NCI-H1417 treated with DMSO at 0.1 percent for 48 hours (cell line): ENCODE measurements at places on chromosomes 4 and X.

GRCh38 chr4:22417408-22417807 lies 98.5 kb downstream of the ADGRA3 start:
- DNase-seq = no peak

DNA sequence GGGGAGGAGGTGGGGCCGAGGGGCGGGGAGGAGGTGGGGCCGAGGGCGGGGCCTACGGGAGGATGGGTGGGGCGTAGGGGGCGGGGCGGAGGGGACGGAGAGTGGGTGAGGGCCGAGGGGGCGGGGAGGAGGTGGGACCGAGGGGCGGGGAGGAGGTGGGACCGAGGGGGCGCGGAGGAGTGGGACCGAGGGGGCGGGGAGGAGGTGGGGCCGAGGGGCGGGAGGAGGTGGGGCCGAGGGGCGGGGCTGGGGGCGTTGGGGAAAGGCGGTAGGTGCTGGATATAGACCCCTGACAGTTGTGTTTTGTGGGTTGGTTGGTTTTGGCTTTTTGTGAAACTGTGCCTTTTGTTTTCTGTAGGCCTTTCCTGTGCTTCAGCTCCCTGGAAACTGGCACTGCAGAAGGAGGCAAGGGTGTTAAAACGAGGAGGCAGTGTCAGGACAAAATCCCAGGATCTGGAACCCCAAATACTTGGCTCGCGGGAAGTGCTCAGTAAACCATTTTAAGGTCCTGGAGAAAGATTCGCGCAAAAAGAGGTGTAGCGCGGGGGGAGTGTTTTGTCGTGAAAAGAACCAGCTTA lies 580 bp upstream of the MMGT1 start:
- no peak for DNase-seq

- no peak for DNase-seq
These were observed 22.7 kb downstream of the KLF3 start for GRCh38 chr4:38686682-38687081.

DNA sequence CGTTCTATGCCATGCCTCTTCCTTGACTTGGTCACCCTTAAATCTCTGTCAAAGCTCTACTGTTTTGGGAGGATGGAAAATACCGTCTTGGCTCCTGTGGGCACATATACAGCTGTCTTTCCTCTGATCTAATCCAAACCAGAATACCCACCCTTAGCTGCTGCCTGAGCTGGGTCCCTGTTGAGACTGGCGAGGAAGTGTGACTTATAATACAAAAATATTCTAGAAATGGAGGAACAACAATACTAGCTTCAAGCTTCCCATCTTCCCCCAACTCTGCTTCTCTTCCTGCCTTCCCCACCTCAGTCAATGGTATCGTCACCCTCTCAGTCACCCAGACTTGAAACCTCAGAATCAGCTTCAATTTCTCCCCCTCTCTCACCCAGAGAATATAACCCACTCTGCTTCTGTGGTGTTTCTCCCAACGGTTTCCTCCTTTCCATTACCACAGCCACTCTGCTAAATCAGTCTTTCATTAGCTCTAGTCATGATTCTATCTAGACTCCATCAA lies 599 bp upstream of the IL2RG start:
- no peak for DNase-seq

- DNase-seq = no peak
These were observed 200.5 kb downstream of the PABPC4L start for GRCh38 chr4:134001057-134001456.
